ENCODE measurements at places on chromosomes 3 and 15.

GRCh38 chr3:117499189-117499870 lies 789.8 kb downstream of the TUSC7 start:
- ATAC-seq: no peak

DNA sequence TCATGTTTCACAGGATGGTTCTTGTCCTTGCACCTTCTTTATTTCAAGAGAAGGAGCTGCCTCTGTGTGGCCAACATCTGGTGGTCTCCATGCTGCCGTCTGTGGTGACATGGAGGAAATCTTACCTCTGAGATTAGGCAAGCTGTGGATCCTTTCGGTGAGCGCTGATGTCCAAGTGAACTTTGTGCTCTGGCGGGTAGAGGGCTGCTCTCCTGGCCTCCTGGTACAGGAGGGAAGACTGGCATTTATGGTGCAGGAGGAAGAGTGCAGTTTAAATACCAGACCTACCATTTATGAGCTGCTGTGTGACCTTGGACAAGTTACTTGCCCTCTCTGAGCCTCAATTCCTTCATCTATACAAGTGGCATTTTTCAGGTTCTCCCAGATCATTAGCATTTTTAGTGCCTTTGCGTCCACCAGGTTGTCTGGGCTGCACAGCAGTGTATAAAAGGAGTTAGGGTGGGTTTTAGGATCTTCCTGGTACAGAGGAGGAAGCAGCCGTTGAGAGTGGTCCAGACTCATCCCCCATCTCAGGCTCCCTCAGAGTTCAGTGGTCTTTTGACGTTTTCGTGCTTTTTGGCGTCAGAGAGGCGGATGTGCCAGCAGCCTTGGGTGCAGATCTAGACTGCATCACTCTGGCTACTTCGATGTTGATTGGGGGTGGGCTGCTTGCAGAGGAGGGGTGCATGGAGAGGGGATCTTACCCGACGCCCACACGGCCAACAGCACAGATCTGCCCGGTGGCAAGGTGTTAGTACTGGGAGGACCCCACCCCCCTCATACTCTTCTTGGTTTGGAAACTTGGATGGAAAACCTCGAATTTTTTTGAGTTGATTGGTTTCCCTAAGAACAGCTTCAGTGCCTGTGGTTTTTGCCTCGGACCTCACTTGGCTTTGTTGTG lies 162.2 kb downstream of the ITPR1 start:
- no peak for ATAC-seq

DNA sequence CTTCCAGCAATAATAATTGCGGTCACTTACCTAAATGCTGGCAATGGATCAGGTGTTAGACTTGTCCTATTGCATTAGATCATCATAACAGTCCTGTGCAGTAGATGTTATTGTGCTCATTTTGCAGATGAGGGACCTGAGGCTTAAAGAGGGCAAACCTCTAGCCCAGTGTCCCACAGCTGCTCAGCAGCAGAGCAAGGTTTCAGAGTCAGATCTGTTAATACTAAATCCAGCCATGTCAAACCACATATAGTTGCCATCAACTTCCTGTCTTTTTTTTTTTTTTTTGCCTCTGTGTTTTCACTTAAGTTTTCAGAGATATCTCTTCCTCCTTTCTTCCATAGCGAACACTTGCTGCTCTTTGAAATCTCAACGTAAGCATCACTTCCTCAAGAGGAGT lies 12.1 kb downstream of the FEZF2 start:
- no peak for ATAC-seq

DNA sequence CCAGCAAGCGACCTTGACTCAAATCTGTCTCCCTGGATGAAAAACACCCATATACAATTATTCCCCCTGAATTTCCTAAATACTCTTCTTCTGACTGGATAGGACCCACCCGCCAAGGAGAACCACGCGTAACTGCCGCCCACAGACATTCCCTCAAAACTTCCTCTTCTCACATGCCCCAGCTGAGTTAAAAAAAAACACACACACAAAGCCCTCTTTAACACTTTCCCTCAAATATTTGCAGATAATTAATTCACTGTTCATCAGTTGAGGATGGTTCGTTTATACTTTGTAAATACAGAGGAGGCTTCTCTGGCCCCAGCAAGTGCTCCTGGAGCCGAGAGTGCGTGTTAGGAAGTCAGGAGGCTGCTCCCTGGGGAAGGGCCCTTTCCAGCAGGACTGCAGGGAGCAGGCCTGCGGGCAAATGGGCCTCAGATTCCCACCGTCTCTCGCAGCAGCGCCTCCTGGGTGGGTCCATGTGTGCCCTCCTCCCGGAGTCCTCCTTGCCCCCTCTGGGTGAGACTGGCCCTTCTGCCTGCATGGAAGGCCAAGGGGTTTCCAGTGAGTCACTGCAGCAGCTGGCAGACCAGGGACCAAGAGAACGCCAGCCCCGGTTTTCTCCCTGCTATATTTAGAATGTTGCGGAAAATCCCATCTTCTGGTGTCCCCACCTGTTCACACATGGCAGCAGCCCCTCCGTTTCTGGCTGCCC lies 46.8 kb downstream of the MGLL start:
- ATAC-seq: no peak

DNA sequence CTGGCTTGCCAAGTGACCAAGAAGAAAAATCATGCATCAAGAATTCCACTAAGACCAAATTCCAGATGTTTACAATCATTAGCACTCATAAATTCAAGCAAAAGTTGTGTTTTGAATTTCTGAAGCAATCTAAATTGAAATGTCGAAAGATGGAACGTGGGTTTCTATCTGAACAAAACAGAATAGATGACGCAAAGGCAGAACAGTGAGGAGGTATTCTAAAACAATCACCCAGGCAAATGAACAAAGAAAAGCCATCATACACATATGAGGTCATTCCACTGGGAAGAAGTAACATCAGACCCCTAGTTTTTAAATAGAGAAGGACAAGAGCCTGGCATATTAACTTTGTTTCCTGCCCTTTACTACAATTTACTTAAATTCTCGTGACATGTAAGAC lies 58.0 kb downstream of the MCF2L2 start:
- no peak for ATAC-seq
